Kidney capillary endothelial cell (primary cell): ENCODE measurements at places on chromosomes 11 and 22.
A peak's percentile ranks its signal among the peaks of the same experiment; 100 is the strongest.

DNA sequence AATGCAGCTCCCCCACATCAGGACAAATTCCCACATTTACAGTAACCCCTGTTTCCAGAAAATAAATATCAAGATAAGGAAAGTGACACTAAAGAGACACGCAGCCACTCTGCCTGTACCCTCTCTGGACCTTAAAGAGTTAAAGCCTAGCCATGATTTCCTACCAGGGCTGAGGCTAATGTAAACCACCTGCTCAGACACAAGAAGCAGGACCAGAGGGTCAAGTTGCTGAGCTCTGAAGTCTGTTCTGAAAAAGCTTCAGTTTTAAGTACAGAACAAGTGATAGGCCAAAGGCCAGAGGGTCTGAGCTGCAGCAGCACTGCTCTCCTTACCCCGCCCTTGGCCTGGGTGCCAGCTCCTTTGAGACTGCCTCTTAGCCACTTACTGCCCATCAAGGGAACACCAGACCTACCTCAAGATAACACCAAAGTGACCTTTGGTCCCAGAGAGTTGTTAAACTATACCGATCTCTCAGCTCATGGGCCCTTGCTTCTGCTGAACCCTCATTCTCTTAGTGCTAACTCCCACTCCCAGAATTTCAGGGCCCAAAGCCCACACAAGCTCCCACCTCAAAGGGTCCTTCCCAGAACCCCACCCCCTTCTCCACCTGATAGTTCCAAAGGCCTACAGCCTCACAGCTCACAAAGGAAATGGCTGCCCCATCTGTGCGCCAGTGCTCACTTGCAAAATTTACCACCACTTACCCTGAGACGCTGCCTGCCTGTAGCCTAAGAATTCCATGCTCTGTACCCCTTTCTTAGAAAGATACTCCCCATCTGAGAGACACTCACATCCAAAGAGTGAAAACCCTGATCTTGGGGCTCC, 40.5 kb downstream of the IL18BP start:
- DNase-seq = no peak

- DNase-seq = no peak
Observed at GRCh38 chr22:27115410-27115809, 458.0 kb downstream of the MIAT start.

GRCh38 chr11:8871171-8871775, 39.7 kb upstream of the AKIP1 start:
- peak; percentile 63 for DNase-seq

- DNase-seq = no peak
Observed at GRCh38 chr11:43217849-43218248, 93.9 kb upstream of the API5 start.

DNA sequence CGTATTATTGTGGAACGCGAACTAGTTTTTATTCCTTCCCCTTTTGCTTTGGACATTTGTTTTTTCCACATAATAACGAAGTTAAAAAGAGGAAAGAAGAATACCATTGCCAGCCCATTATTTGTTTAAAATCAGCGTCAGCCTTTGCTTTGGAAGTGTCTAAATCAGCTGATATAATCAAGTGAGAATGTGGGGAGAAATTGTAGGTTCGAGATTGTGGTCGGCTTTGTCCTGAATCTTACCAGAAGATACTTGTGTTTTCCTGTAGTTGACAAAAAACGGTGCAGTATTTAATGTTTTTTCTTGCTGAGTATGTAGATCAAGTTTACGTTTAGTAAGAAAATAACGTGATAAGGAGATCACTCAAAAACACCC, 935 bp downstream of the ZNF143 start:
- peak; percentile 33 for DNase-seq

DNA sequence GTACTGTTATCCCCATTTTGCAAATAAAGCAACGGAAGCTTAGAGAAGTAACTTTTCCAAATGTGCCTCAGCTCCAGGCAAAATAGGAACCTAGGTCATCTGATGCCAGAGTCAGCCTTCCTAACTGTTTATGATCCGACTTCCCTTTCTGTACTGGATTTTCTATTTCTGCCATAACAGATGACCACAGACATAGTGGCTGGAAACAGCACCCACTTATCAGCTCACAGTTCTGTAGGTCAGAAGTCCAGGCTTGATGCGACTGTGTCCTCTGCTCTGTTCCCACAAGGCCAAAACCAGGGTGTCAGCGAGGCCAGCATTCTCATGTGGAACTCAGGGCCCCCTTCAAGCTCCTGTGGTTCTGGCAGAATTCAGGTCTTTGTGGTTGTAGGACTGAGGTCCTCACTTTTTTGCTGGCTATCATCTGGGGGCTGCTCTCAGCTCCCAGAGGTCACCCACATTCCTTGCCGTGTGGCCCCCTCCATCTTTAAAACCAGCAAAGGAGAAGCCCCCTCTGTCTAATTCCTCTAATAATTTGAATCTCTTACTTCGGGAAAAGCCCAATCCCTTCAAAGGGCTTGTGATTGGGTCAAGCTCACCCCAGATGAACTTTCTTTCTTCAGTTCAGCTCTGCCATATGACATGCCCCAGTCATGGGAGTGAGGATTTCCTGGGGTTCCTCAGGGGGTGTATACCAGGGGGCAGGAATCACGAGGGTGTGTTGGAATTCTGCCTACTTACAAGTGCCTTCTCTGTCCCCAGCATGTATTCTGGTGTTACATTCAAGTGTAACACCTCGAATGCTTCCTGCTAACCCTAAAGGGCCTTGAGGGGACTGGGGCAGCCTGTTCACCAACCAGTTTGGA, 15.3 kb downstream of the KCNJ5 start:
- no peak for DNase-seq

DNA sequence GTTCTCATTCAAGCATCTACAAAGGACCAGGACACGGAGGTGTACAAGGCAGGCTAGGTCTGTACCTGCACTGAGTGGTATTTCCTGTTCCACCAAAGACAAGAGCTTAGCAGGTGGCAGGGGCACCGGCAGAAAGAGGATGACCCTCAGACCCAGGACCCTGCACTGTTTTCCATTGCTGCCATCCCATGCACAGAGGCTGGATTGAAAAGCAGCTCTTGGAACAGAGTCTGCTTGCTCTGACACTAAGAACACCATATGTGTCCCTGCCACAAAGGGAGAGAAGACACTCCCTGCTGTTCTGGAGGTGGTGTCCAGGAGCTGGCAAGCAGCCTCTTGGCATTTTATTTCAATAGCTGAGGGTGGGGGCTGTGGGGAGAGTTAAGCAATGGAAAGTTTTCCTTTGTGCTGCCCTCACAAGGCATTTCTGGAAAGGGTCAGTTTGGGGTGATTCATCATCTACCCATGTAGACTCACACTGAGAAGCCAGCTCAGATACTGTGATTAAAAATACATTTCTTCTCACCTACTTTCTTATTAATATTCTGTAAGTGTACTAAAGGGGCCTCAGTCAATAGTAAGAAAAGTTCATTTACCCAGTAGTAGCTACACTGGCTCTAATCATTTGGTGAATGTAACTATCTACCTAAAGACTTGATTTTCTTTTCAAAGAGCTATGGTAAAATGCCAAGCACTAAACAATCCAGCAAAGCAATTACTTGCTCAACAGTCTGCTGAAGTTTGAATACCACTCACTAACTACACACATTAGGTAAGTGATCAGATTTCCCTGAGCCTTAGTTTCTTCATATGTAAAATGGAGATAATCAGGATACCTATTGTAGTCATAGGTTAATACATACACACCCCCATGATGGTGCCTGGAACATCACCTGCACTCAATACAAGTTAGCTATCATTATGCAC, 55.2 kb downstream of the SLC1A2 start:
- DNase-seq = no peak

GRCh38 chr11:32030875-32031503, 59.9 kb upstream of the RCN1 start:
- DNase-seq = no peak

GRCh38 chr11:122494221-122494620, 161.3 kb upstream of the UBASH3B start:
- DNase-seq = no peak

DNA sequence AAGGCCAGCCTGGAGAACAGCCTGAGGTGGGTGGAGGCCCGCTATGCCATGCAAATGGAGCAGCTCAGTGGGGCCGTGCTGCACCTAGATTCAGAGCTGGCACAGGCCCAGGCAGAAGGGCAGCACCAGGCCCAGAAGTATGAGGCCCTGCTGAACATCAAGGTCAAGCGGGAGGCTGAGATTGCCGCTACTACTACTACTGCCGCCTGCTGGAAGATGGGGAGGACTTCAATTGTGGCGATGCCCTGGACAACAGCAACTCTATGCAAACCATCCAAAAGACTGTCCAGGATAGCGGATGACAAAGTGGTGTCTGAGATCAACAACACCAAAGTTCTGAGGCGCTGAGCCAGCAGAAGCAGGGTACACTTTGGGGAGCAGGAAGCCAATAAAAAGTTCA, 3.1 kb upstream of the TMEM218 start:
- no peak for DNase-seq

DNA sequence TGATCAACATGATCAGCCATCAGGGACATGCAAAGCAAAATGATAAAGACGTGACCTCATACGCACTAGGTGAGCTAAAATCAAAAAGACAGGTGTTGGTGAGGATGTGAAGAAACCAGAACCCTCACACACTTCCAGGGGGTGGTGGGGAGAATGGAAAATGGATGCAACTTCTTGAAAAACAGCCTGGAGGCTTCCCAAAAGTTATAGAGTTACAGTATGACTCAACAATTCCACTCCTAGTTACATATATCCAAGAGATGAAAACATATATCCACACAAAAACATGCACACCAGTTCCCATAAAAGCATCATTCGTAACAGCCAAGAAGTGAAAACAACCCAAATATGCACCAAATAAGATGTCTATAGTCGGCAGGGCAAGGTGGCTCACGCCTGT, 42.1 kb upstream of the APLNR start:
- no peak for DNase-seq

GRCh38 chr11:83545494-83546260, 259.5 kb upstream of the CCDC90B start:
- no peak for DNase-seq

- DNase-seq = no peak
Observed at GRCh38 chr11:129972611-129973010, 30.0 kb downstream of the PRDM10 start.

- peak; percentile 79 for DNase-seq
Observed at GRCh38 chr11:65404638-65405339, 17.8 kb upstream of the NEAT1 start.

- DNase-seq = no peak
Observed at GRCh38 chr22:17748555-17749353, 25.5 kb downstream of the BID start.

DNA sequence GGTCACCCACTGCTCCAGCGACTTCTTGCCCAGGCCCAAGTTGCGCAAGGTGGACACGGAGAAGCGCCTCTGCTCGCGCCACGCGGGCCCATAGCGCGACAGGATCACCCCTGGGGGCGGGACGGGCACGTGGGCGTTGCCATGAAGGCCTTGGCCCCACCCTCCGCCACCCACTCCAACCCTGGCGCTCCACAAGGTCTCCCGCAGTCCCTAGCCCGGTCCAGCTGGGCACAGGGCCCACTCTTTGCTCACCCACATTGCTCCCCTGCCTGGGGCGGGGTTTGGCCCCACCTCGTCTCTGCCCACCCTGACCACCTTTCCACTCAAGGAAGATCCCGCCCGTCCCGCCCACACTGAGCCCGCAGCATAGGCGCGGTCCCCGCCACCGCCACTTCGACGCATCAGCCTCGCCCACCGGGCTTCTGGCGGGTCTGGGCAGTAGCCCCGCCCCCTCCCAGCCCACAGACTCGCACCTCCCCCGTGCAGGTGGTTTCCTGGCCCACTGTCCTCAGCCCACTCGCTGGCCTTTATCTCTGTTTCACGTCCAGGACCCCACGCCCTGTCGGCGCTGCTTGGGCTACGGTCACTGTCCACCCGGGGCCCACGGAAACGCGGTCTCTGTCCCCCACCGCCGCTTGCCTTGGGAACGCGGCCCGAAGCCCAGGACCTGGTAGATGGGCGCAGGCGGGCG, 12.3 kb upstream of the CYP2D6 start:
- DNase-seq = no peak

- DNase-seq = peak; percentile 60
Observed at GRCh38 chr11:32706985-32707741, 87.3 kb downstream of the CCDC73 start.

DNA sequence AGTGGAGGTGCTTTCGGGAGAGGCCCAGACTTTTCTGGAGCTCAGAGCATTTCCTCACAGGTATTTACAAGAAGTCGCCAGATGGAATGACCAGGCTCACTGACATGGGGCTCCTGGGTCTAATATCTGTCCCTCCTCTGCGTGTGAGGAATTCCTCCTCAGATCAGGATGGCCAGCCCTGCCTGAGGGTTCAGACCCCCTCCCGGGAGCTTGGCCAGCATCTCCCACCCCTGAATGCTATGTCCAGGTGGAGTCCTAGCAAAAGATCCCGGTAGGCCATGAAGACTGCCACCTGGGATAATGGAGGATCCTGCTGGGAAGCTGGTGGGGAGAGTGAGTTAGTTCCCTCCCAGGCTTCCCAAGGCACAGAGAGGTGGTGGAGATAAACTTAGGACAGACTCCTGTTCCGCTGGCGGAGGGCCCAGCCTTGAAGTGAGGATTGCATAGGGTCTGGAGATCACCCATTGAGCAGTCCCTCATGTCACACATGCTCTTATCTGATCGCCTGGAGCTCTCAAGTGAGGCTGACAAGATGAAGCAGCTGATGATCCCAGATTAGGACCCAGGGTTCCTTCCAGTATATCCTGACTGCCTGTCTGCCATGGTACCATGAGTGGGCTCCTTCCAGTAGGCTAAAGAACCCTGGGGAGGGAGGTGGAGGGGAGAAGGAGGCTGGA, 5.7 kb downstream of the OAF start:
- DNase-seq = no peak

GRCh38 chr22:42648368-42649245, 585 bp downstream of the CYB5R3 start:
- DNase-seq = peak; percentile 19

GRCh38 chr22:48855013-48855412, 972.7 kb downstream of the BRD1 start:
- no peak for DNase-seq

DNA sequence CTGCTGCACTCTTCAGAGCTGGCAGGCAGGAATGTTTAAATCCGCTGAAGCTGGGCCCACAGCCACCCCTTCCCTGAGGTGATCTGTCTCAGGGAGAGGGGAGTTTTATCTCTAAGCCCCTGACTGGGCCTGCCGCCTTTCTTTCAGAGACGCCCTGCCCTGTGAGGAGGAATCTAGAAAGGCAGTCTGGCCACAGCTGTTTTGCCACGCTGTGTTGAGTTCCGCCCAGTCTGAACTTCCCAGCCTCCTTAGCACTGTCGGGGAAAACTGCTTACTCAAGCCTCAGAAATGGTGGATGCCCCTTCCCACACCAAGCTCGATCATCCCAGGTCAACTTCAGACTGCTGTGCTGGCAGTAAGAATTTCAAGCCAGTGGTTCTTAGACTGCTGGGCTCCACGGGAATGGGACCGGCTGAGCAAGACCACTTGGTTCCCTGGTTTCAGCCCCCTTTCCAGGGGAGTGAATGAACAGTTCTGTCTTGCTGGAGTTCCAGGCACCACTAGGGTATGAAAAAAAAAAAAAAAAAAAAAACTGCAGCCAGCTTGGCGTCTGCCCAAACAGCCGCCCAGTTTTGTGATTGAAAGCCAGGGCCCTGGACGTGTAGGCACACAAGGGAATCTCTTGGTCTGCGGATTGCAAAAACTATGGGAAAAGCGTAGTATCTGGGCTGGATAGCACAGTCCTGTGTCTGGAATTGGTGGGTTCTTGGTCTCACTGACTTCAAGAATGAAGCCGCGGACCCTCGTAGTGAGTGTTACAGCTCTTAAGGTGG, 127.4 kb downstream of the SPON1 start:
- DNase-seq = no peak
